OCI-LY7 (cell line): ENCODE measurements at places on chromosomes 6 and 20.

DNA sequence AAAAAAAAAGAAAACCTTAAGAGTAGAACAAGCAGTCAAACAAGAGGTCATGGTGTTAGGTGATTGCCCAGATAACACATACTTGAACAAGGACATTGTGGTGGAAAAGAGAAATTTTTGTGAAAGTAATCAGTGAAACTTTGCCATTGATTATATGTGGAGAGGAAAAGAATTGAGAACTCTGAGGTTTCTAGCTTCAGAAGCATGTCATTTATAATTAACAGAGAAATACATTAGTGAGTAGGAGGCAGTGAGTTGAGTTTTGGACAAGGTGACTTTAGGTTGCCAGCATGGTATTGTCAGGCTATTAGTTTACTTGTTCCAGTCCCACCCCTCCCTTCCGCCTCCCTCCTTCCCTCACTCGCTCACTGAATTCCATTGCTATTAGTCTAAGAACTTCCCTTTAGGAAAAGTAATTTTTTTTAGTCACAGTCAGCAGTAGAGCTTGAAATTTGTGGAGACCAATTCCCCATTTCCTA lies 17.2 kb downstream of the TAB2 start:
- DNase-seq: no peak

DNA sequence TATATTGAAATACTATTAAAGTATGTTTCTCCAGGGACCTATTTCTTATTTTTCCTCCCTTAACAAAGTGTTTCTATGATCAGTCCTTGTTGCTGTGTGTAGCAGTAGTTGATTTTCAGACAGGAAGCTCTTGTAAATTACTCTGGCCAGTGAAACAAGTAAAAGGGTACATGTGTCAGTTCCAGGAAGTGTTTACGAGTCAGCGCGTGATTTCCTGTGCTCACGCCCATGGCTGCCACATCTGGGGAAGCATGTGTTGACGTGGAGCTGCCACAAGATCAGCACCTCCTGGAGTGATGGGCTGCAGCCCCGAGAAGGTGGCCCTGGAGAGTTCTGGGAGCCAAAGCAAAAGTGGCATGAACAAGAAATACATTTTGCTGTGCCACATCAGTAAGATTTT lies 38.6 kb upstream of the GGTLC1 start:
- peak; percentile 21 for DNase-seq

DNA sequence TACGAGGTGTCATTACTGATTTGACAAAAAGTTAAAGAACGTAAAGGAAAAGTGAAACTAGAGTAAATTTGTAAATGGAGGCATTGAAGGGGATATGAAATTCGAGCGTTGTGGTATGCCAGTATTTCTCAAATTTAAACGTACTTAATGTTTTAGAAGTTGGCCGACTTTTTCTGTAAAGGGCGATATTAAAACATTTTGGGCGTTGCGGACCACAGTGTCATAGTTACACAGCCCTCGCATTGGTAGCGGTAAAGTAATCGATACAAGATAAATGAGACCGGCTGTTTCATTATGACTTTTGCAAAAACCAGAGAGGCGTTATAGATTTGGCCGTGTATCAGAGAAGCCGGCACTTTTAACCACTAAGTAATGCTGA lies 39.6 kb downstream of the OR2B2 start:
- DNase-seq: peak; percentile 78

DNA sequence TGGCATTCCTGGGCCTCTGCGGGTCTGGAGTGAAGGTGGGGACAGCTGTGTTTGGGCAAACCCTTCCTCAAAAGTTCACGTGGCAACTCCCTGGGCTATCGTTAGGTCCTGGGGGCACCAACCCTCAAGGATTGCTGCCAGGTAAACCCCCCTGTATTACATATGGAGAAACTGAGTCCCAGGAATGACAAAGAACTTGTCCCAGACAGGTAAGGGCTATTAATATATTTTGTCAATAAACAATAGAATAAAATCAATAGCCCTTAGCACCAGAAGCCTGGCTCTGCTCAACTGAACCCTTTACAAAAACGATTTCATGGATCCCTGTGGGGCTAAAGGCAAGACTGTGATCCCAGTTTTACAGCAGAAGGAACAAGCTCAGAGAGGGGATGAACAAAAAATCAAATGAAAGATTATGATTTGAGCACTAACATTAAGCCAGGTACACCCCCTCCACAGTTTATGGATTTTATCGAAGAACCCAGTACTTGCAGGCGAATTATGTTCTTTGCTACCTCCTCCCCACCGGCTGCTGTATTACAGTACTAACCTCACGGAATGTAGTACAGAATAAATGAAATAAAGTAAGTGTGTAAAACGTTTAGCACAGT lies 2.7 kb downstream of the ID1 start:
- DNase-seq: no peak

DNA sequence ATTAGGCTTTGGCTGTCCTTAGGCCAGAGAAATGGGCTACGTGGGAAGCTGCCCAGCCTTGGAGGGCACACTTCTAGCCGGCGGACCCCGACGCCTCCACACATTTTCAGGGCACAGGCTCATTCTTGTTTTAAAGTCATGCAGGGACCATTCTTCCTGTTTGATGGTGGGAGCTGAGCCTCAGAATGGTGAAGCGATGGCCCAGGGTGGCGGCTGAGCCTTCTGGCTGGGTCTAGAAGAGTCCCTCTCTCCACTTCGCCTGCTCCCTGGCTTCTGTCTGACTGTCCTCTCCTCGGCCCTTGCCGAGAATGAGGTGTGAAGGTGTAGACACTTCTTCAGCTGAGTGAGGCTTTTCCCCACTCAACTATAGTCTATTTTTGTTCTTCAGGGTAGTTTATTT lies 114.4 kb downstream of the SULF2 start:
- no peak for DNase-seq

- no peak for DNase-seq
These were observed 77.3 kb downstream of the OPN5 start for GRCh38 chr6:47859175-47859574.

DNA sequence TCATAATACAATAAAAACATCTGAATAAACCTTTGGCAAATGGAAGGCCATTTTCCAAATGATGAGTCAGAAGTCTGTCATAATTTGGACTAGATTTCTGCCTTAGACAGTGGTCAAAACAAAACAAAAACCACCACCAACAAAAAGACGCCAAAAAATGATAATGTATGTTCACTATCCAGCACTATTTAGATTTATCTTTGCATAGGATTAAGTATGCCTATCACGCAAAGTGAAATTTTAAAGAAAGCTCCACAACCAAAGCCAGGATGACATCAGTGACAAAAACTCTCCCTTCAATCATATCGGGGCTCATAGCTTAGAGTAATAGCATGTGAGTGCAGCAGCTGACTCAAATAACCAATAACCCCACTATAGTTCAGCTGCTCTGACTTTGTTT lies 201.9 kb downstream of the MOXD1 start:
- no peak for DNase-seq

DNA sequence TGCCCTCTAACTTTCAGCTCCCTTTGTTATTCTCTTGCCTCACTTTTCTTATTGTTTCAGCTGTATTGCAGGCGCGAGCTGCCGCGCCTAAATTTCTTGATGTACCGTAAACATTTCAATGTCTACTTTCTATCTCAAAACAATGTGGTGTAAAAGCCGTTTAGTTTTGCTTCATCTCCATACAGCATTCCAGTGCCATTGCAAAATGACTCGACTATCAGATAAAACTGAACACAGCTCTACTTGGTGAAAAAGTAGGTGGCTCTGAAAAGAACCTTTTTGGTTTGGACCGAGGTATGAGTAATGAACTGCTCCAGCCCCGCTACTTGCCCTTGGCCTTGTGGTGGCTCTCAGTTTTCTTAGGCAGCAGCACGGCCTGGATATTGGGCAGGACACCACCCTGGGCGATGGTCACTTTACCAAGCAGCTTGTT lies 74.6 kb downstream of the OR2B2 start:
- no peak for DNase-seq

- DNase-seq: no peak
These were observed 377.1 kb downstream of the CENPW start for GRCh38 chr6:126716826-126717509.

DNA sequence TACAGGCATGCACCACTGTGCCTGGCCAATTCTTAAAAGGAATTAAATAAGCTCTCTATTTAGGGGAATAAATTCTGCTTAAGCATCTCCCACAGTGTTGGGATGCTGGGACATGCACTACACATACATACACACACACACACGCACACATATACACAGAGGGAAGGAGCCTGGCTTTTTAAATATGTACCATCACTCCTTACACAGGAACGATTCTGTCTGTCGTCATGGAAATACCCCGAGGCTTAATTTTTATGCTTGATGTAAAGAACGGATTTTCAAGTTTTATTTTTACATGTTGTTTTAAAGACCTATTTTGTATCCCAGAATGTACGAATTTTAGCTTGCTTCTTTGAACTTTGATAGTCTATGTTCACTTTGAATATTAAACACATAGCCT lies 95.3 kb downstream of the CD109 start:
- no peak for DNase-seq

DNA sequence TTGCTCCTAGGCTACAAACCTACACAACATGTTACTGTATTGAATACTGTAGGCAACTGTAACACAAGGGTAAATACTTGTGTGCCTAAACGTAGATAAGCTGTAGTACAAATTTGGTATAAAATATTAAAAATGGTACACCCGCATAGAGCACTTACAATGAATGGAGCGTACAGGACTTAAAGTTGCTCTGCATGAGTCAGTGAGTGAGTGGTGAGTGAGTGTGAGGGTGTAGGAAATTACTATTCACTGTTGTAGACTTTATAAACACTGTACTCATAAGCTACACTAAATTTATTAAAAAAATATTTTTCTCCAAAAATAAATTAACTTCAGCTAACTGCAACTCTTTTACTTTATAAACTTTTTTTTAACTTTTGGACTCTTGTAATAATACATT lies 391.6 kb downstream of the ADGRB3 start:
- DNase-seq: no peak

GRCh38 chr6:29892696-29893095 lies 49.6 kb upstream of the HLA-A start:
- no peak for DNase-seq

DNA sequence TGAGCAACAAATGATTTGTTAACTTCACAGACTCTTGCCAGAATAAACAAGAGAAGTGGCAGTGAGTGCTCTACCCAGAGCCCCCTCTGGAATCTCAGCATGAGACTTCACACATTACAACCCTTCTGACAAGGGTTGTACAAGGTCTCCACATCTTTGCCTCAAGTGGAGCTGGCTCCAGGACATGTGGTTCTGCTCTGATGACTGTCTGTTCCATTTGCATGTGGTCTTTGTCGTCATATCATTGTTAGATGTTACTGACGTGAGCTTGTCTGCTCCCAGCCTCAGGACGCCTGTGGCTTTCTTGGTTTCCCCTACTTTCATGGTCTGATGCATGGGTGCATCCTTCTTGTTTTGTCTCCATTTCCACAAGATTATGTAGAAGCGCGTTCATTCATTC lies 115.0 kb downstream of the SLC24A3 start:
- no peak for DNase-seq

DNA sequence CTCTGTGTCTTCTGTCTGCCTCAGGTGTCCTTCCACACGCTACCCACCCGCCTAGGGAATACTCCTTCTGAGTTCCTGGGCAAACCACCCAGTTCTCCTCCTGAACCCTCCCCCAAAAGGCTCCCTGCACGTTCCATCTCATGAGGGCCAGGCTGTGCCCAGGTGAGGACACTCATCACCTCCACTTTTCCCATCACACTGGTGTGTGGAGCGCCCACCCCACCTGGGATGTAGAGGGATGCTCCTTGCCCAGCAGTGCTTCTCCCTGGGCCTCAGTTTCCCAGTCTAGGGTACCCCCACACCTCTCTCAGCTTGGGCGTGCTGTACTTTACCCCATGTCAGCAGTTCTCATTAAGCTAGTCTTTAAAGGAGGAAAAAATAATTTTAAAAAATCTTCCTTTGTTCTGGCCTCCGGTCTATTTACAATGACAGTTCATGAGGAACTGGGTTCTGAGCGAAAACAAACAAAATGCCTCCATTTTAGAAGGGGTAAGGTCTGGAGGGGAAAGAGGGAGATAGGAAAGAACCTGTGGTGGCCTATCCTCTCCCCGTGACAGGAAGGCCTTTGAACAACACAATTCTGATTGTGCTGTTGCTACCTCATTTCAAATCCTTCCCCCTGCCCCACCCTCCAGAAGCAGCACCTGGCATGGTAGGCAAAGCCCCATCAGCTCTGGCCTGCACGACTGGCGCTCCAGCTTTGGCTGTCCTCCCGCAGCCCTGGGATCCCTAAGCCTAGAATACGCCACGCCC lies 1.7 kb upstream of the C20orf203 start:
- no peak for DNase-seq

DNA sequence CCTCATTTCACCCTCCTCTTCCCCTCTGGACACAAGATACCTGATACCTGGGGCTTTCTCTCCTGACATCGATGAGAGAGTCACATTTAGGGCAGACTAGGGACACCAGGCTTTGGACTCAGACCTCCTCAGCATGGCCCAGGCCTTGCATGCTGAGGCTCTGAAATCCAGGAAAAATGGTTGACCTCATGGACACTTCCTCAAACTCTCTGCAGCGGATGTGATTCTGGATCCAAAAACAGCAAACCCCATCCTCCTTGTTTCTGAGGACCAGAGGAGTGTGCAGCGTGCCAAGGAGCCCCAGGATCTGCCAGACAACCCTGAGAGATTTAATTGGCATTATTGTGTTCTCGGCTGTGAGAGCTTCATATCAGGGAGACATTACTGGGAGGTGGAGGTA lies 10.9 kb downstream of the BTN3A1 start:
- no peak for DNase-seq

DNA sequence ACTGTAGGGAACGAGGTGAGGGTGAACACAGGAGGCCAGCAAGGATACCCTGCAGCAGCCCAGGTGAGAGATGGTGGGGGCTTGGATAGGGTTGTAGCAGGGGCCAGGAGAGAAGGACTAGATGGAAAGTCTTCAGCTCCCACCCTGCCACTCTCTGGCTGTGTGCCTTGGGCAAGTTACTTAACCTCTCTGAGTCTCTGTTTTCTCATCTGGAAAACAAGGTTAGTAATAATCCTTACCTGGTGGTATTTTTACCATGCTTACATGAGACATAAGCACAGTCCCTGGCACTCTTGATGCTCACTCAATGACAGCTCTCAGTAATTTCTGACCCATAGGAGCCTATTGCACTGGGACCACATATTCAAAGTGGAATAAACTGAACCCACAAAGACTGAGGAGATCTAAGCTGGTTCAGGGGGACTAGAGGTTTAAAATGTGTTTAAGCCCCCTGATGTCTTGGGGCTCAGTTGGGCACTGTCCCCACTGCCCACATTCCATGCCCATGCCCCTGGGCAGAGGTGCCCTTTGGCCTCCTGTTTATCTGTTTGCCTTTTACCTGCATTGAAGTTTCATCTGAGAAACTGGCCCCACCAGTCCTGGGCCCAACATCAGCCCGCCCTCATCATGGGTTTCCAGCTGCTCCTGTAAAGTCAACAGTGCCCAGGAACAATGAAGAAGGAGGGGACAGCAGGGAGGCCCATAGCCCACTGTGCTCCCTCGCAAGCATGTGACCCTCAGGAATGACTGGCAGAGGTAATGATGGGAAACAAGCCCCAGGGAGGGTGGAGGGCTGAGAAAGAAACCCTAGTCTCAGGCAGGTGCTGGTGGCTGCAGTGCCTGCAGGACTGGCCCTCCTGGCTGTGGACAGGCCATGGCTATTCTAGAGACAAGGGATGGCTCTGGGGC lies 104.0 kb downstream of the VEGFA start:
- DNase-seq: no peak
